Heart right ventricle (tissue), 16 donors: ENCODE measurements at places on chromosomes 2 and 18. TPM values are rescaled to one million over a fixed set of nuclear protein-coding genes. Genes with fewer than 3 reads are reported as not detected.

GRCh38 chr18:63924551-63924950 is 16.8 kb downstream of the SERPINB10 start:
- H3K36me3 ChIP-seq = no peaks in the 10 kb centered on the region
- no peak for DNase-seq
- H3K4me3 ChIP-seq = no peak overlapping the region
- H3K27me3 ChIP-seq = no peaks in the 10 kb centered on the region
- no peak overlapping the region for H3K27ac ChIP-seq
- H3K4me1 ChIP-seq = no peaks in the 10 kb centered on the region

DNA sequence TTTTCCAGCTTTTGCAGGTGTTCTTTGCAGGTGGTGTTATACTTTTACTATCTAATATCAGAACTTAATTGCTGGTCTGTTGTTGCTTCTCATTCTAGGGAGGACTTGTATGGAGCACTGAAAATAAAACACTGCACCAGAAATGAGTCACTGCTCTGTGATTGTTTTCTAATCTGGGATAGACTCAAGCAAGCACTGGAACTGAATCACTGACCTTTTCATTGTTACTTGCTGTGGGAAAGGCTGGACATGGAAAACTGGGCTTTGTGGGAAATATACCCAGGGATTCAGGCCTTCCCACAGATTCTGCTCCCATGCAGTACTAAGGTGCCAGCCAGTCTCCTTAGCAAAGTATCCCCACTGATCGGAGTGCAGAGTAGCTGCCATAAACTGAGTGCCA is 470.0 kb upstream of the GCFC2 start:
- no peak for DNase-seq
- H3K4me1 ChIP-seq = no peaks in the 10 kb centered on the region
- no peaks in the 10 kb centered on the region for H3K27me3 ChIP-seq
- no peaks in the 10 kb centered on the region for H3K36me3 ChIP-seq
- no peak overlapping the region for H3K27ac ChIP-seq
- H3K4me3 ChIP-seq = no peak overlapping the region

DNA sequence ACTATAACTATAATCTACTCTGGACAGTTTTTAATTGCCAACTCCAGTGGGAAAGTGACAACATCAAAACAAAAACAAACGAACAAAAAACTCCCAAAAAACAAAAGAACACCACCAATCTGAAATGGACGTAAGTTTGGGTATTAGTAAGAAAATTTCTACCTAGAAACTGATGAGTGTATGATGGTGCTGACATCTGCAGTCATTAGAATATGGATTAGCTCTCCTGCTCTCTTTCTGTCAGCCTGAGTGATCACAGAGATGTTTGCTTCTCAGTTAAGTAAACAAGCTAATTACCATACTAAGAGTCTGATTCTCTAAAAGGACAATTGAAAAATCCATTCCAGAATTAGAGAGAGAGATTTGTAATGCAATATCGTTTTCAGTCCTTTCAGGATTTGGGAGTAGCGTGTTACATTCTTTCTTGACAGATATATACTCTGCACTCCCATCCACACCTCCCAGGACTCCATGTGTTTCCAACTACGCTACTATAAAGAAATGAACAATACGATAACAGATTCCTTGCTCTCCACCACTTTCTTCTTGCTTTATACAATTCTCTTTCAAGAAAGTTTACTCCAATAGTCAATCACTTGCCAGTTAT is 1347.4 kb upstream of the PIK3C3 start:
- no peaks in the 10 kb centered on the region for H3K4me1 ChIP-seq
- H3K4me3 ChIP-seq = no peak overlapping the region
- no peak overlapping the region for H3K27ac ChIP-seq
- no peak for DNase-seq

- H3K4me1 ChIP-seq = no peaks in the 10 kb centered on the region
- no peaks in the 10 kb centered on the region for H3K27me3 ChIP-seq
- DNase-seq = no peak
- H3K4me3 ChIP-seq = no peak overlapping the region
- H3K27ac ChIP-seq = no peak overlapping the region
Observed at GRCh38 chr18:55647331-55647730, 59.3 kb upstream of the TCF4 start.

DNA sequence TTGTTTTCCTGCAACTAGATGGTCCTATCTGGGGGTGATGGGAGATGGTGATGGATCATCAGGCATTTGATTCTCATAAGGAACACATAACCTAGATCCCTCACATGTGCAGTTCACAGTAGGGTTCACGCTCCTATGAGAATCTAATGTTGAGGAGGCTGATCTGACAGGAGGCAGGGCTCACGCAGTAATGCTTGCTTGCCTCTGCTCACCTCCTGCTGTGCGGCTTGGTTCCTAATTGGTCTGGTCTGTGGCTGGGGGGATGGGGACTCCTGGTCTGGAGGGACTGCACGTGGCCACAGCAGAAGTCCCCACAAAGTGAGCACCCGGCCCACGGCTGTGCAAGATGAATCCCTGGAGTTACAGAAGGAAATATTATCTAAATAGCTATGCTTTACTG is 11.3 kb downstream of the MC5R start:
- DNase-seq = no peak
- peaks cover 51% of the 10 kb centered on the region for H3K27me3 ChIP-seq
- no peak overlapping the region for H3K4me3 ChIP-seq
- H3K27ac ChIP-seq = no peak overlapping the region

GRCh38 chr18:13642440-13642827 is 83.9 kb downstream of the FAM210A start:
- H3K36me3 ChIP-seq = no peaks in the 10 kb centered on the region

DNA sequence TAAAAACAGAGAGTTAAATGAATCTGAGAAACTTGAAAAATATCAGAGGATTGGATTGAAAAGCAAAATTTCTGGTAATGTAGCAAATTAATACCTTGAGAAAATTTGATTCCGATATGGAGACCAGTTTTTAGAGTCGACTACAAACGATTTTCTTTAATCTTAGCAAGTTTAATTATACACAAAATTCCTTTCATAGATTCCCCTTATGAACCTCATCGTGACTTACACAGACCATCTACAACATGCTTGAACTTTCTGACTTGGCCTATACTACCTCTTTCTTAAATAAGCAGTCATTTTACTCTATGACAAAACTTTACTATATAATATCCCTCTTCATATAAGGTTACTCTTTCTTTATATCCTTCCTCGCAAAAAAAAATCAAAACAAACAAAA is 769.6 kb upstream of the CRIM1 start:
- no peaks in the 10 kb centered on the region for H3K27me3 ChIP-seq
- no peak for DNase-seq
- H3K4me3 ChIP-seq = no peak overlapping the region
- H3K27ac ChIP-seq = no peak overlapping the region

- no peaks in the 10 kb centered on the region for H3K4me1 ChIP-seq
- peaks cover 43% of the 10 kb centered on the region for H3K27me3 ChIP-seq
- H3K36me3 ChIP-seq = no peaks in the 10 kb centered on the region
- no peak overlapping the region for H3K4me3 ChIP-seq
- no peak overlapping the region for H3K27ac ChIP-seq
- no peak for DNase-seq
Observed at GRCh38 chr2:239544918-239545465, 144.2 kb upstream of the HDAC4 start.

- H3K4me3 ChIP-seq = no peak overlapping the region
- H3K27me3 ChIP-seq = no peaks in the 10 kb centered on the region
- H3K27ac ChIP-seq = no peak overlapping the region
- no peak for DNase-seq
Observed at GRCh38 chr2:157620956-157621355, 7.7 kb downstream of the ACVR1C start.

DNA sequence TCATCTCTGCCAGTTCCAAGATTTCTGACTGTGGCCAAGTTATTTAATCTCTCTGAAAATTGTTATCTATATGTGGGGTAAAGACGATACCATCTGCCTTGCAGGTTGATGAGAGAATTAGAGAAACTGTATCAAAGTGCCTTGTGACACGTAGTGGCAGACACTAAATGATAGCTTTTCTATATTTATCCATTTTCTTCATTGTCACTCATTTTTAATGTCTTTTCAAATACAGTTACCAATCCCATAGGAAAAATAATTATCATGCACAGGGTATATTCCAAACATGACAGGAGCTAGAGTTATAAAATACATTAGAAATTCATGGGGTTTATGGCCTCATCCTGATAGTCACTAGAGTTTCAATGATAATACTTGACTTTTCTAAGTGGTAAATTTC is 95.6 kb upstream of the NOL4 start:
- H3K27me3 ChIP-seq = peaks cover 3% of the 10 kb centered on the region
- DNase-seq = no peak
- H3K4me3 ChIP-seq = no peak overlapping the region
- no peaks in the 10 kb centered on the region for H3K4me1 ChIP-seq
- H3K36me3 ChIP-seq = no peaks in the 10 kb centered on the region

Gene PCARE
- 1.1 TPM for total RNA-seq

Gene STON1
- 8.9 TPM for total RNA-seq

- no peaks in the 10 kb centered on the region for H3K36me3 ChIP-seq
- H3K27me3 ChIP-seq = no peaks in the 10 kb centered on the region
- H3K4me1 ChIP-seq = no peaks in the 10 kb centered on the region
- H3K4me3 ChIP-seq = no peak overlapping the region
Observed at GRCh38 chr2:149090706-149091105, 52.2 kb downstream of the LYPD6B start.

GRCh38 chr2:48901416-48901815 is 145.9 kb upstream of the LHCGR start:
- no peak overlapping the region for H3K27ac ChIP-seq
- H3K4me3 ChIP-seq = no peak overlapping the region
- no peaks in the 10 kb centered on the region for H3K36me3 ChIP-seq
- H3K4me1 ChIP-seq = peaks cover 3% of the 10 kb centered on the region
- peaks cover 14% of the 10 kb centered on the region for H3K27me3 ChIP-seq

DNA sequence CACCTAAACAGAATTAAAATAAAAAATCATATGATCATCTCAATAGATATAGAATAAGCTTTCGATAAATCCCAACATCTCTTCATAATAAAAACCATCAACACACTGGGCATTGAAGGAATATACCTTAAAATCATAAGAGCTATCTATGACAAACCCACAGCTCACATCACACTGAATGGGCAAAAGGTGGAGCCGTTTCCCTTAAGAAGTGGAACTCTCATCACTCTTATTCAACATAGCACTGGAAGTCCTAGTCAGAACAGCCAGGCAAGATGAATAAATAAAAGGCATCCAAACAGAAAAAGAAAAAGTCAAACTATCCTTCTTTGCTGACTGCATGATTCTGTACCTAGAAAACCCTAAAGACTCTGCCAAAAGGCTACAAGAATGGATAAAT is 510.3 kb downstream of the ZNF804A start:
- no peaks in the 10 kb centered on the region for H3K36me3 ChIP-seq
- H3K27ac ChIP-seq = no peak overlapping the region
- no peaks in the 10 kb centered on the region for H3K27me3 ChIP-seq

GRCh38 chr2:26691161-26691560 is 1.4 kb upstream of the KCNK3 start:
- H3K36me3 ChIP-seq = no peaks in the 10 kb centered on the region
- H3K4me1 ChIP-seq = peaks cover 25% of the 10 kb centered on the region
- H3K27me3 ChIP-seq = peaks cover 30% of the 10 kb centered on the region
- DNase-seq = no peak
- H3K27ac ChIP-seq = peak overlapping the region; percentile 65
- no peak overlapping the region for H3K4me3 ChIP-seq

DNA sequence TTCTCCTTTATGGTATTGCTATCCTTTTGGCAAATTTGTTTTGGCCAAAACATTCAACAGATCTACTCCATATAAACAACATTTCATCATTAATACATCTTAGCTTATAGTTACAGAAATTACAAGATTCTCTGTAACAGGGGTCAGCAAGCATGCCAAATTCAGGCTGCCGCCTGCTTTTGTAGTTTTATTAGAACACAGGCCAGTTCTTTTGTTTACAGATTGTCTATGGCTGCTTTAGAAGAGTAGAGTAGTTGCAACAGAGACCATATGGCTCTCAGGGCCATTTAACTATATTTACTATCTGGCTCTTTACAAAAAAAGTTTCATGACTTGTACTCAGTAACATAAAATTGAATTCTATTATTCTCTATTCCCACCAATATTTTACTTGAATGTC is 53.9 kb downstream of the LNPK start:
- DNase-seq = no peak
- H3K27me3 ChIP-seq = no peaks in the 10 kb centered on the region
- no peaks in the 10 kb centered on the region for H3K4me1 ChIP-seq
- no peaks in the 10 kb centered on the region for H3K36me3 ChIP-seq
- H3K4me3 ChIP-seq = no peak overlapping the region
- no peak overlapping the region for H3K27ac ChIP-seq

DNA sequence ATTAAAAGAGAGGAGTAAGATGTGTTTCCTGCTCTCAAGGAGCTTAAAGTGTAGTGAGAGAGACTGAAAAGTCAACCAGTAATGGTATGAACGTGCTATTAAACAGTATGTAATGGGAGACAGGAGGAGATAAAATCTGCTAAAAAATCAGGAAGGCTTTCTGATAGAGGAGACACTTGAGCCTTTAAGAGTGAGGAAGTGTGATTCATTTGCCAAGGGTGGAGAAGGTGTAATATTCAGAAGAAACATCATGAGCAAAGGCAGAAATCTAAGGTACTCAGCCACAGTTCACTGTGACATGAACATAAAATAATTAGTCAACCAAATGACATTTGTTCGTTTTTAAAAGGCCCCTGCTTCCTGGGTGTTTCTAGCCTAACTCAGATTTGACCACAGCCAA is 137.8 kb upstream of the SKOR2 start:
- H3K27ac ChIP-seq = no peak overlapping the region
- H3K4me1 ChIP-seq = no peaks in the 10 kb centered on the region
- no peak overlapping the region for H3K4me3 ChIP-seq
- no peaks in the 10 kb centered on the region for H3K36me3 ChIP-seq

DNA sequence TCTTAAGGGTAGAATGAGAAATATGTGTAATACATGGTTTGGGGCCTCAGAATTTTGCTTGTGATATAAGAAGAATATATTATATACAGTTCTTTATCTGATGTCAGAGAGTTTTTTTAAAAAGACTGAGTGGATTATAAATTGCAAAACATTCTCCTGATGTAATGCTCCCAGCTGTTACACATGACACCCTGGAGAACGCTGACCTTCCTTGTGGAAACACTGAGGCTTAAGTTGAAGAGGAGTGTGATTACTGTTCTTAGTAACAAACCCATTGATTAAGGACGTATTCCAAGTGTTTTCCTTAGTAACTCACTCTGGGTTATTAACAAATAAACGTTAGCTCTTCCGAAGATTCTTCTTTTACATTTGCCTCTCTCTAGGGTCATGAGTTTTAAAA is 1069.3 kb upstream of the CNTNAP5 start:
- DNase-seq = no peak
- no peaks in the 10 kb centered on the region for H3K4me1 ChIP-seq
- no peaks in the 10 kb centered on the region for H3K36me3 ChIP-seq
- H3K4me3 ChIP-seq = no peak overlapping the region
- H3K27ac ChIP-seq = no peak overlapping the region

GRCh38 chr2:238104226-238104690 is 4.1 kb downstream of the ESPNL start:
- H3K4me1 ChIP-seq = no peaks in the 10 kb centered on the region
- H3K27ac ChIP-seq = no peak overlapping the region
- H3K4me3 ChIP-seq = no peak overlapping the region
- no peak for DNase-seq
- H3K36me3 ChIP-seq = no peaks in the 10 kb centered on the region
- H3K27me3 ChIP-seq = peaks cover 6% of the 10 kb centered on the region

DNA sequence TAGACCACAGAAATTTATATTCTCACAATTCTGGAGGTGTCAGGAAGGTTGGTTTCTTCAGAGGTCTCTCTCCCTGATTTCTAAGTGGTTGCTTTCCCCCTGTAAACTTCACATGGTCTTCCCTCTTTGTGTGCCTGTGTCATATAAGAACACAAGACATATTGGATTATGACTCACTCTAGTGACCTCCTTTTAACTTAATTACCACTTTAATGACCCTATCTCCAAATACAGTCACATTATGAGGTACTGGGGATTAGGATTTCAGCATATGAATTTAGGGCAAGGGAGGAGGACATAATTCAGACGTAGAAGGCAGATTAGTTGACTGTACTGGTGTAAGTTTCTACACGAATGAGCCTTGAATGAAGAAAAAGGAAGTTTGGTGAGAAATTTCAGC is 38.2 kb upstream of the EPHA4 start:
- no peak overlapping the region for H3K4me3 ChIP-seq
- H3K27me3 ChIP-seq = no peaks in the 10 kb centered on the region
